ENCODE measurements at places on chromosomes 1 and 21.

DNA sequence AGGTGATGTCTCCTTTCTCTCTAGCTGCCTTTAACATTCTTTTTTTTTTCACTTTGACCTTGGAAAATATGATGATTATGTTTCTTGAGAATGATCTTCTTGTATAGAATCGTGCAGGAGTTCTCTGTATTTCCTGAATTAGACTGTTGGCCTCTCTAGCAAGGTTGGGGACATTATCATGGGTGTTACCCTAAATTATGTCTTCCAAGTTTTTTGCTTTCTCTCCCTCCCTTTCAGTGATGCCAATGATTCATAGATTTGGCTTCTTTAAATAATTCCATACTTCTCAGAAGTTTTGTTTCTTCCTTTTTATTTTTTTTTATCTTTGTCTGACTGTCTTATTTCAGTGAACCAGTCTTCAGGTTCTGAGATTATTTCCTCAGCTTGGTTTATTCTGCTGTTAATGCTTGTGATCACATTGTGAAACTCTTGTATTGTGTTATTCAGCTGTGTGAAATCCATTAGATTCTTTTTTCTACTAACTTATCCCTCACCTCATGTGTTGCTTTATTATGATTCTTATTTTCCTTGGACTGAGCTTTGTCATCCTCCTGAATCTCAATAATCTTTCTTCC is 268.4 kb upstream of the NRIP1 start:
- DNase-seq: no peak

DNA sequence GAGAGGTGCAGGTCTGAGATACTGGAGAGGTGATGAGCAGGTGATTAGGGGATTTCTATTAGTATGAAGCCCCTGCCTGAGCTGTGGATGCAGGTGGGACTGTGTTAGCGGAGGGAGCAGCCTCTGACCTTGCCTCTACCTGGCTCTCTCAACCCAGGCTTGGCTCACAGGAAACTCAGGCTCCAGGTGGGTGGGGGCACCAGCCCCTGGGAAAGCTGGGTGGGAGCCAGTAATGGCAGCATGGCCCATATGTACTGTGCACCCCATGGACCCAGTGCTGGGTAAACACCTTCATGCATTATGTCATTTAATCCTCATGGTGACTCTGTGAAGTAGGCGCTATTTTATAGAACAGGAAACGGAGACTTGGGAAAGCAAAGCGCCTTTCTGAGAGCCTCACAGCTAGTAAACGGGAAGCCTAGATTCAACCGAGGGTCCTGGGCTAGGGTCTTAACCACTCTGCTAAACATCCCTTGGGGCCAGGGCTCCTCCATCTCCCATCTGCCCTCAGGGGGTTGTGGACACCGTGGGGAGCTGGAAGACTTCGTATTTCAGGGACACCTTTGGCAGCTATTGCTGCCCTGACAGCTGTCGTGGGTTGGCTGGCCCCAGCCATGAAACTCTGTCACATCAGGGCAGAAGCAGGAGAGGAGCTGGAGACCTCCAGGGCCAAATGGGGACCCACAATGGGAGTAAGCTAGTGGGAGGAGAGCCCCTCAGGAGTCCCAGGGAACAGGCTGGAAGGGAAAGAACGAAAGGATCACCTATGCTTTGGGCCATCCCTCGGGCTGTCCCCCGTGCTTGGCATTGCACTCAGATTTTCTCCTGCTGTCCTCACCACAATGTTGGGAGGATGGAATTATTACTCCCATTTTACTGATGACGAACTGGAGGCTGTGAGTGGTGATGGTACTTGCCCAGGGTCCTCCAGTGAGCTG is 59.6 kb upstream of the CSF3R start:
- DNase-seq: no peak

DNA sequence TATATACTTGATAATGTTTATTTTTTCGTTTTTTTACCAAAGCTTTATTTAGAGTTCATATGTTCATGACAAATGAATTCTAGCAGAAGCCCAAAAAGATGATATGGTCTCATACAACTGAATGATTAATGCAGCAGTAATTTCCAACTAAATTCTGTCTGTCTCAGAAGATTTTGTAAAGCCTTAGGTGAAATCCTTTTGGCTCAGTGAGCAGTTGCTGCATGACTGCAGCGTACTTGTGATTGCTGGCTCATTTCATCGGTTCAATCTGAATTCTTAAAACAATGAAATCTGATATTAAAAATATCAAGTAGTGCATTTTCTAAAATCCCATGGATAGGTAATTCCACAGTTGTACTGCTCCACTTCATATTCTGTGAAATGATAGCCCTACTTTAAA is 73.2 kb downstream of the AK5 start:
- no peak for DNase-seq

GRCh38 chr1:109539676-109540075 is at the start of gene GPR61:
TSS of gene GPR61 (plus strand) at chr1:109539872. CDS start at chr1:109543023, 3,151 bp downstream.
- no peak for DNase-seq

DNA sequence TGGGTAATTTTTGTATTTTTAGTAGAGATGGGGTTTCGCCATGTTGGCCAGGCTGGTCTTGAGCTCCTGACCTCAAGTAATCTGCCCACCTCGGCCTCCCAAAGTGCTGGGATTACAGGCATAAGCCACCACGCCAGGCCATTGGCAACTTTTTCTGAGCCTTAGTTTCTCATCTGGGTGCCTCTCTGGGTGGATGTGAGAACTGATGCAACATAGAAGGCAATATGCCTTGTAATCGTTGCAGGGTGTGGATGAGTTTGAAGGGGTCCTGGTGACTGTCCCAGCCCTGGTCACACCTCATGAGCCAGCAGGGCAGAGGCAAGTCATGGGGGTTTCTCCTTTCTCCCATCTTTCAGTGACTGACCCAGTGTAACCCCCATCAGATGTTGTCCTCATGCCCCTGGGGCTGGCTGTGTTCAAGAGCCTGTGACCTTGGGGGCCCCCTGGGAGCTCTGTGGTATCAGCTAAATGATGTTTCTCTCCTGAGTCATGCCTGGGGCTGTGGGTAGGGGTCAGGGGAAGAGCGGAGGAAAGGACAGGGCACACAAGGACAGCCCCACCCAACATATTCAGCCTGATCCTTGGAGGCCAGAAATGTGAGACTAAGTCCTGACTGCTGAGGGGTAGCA is 3.6 kb downstream of the COL9A2 start:
- no peak for DNase-seq

DNA sequence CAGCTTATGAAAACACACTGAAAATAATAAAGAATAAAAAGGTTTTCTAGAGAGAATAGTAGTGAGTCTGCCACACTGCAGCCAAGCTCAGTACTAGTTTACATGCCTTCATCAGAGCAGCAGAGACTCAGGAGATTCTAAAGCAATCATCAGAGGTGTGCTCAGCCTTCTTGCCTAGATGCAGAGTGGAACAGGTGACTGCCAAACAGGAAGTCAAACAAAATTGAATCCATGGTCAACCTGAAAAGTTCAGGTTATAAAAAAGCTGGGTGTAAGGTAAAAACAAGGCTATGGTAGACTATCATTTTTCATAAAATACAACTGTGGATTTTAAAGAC is 165.3 kb upstream of the C1orf105 start:
- no peak for DNase-seq

All from activated CD4-positive, CD25-positive, alpha-beta regulatory T cell (primary cell).